Eye (tissue), 1 donor: ENCODE measurements at places on chromosomes 4 and X.

- no peak for DNase-seq
These were observed 43.8 kb downstream of the ADGRA3 start for GRCh38 chr4:22471999-22472461.

GRCh38 chr4:89661173-89661899 lies 175.6 kb downstream of the SNCA start:
- peak; percentile 6 for DNase-seq

DNA sequence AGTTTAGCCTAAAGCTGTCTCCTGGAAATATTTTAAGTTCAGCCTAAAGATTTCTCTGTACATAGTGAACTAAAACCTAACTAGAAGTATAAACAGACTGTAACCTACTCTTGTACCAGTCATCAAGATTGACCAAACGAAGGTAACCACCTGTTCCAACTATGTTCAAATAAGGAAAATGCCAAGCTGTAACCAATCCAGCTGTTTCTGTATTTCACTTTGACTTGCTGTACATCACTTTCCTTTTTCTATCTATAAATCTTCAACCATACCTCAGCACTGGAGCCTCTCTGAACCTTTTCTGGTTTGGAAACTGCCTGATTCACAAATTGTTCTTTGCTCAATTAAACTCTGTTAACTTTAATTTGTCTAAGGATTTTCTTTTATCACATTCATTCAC lies 3.1 kb upstream of the CYSLTR1 start:
- no peak for DNase-seq

GRCh38 chr4:7045961-7046921 lies 3.1 kb downstream of the TADA2B start:
- DNase-seq: no peak

GRCh38 chrX:150547375-150548115 lies 20.9 kb upstream of the MTM1 start:
- DNase-seq: peak; percentile 74

GRCh38 chr4:109690690-109691410 lies 12.4 kb downstream of the CASP6 start:
- no peak for DNase-seq

DNA sequence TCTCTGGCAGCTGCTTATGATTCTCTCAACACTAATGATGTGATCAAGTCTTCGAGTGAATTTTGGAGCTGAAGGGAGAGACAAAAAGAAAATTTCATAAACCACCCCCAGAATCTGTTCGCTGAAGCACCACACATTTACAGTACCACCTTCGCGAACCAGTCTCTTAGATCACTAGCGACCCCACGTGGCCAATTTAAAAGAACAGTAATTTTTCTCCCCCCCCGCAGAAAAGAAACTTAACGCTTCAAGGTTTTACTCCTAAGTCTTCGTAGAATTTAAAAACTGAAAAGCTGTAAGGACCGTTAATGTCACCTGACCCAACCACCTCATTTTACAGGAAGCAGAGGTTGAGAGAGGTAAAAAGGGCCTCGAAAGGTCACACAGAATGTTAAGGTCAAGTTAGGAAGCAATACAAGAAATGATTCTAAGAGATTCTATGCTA lies 187.5 kb downstream of the QDPR start:
- DNase-seq: peak; percentile 86

- DNase-seq: no peak
These were observed 7.6 kb upstream of the NKX1-1 start for GRCh38 chr4:1413687-1414479.

GRCh38 chr4:112290341-112290740 lies 4.6 kb upstream of the TIFA start:
- DNase-seq: no peak

GRCh38 chrX:40933132-40933705 lies 152.0 kb upstream of the USP9X start:
- peak; percentile 64 for DNase-seq

DNA sequence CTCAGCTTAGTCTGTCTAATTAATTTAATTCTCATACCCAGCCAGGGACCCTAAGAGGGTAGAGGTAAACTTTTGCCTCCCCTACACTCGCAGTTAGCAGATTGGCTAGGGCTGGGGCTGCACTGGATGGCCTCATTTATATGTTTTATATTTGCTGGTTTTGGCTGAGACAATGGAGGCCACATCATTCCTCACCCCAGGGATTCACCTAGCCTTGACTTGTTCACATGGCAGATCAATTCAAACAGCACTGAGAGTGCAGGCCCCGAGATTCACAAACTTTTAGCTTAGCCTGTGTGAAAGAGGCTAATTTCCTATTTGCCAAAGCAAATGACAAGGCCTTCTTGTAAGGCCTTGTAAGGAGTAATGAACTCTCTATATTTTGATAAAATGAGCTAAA lies 844.4 kb downstream of the ARAP2 start:
- peak; percentile 6 for DNase-seq

GRCh38 chr4:38144031-38144430 lies 183.8 kb downstream of the PTTG2 start:
- peak; percentile 76 for DNase-seq

DNA sequence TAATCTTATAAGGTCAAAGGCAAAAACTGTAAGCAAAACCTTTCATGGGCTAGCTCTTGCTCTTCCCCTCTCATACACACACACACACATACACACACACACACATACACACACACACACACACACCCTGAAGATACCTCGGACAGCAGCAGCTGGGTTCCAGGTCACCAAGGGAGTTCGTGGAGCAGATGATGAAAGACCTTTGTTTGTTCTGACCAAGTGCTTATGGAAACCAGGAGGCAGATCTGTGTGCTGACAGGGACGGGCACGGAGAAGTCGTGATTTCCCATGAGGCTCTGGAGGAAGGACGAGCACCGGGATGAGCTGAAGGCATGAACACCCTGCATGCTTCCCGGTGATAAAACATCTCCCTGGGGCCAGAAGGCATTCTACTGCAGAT lies 35.4 kb upstream of the CRMP1 start:
- peak; percentile 60 for DNase-seq

DNA sequence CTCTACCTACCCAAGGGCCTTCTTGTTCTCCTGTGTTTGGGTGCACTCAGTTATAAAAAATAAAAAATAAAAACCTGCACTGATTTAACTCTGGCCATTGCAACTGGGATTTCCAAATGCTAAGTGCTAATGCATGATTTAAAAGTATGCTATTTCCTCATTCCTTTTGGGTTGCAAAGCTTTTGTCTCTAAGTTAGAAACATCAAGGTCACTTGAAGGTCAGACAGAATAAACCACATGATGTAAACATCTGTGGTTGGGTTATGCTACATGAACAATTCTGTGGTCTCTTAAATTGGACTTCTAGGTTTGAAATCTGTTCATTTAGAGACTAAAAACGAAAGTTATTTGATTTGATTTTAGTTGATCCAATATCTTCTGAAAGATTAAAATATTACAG lies 1547.4 kb upstream of the TENM3 start:
- no peak for DNase-seq

DNA sequence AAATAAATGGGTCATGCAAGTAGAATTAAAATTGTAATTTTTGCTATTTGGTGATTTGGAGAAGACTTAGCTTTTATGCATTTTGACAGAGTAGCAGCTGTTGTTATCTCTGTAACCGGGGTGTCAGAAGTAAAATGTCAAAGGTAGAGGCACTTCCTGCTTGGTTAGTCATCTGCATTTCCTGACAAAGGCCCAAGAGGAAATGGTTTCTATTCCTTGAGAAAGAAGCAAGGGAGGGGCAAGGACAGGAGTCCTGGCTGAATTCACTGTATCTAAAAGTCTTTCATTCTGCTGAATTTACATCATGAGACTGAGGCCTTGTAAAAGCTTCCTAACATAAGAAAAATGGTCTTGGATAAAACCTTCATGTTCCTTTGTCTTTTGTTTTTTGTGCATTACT lies 550.9 kb upstream of the BOD1L1 start:
- DNase-seq: no peak

DNA sequence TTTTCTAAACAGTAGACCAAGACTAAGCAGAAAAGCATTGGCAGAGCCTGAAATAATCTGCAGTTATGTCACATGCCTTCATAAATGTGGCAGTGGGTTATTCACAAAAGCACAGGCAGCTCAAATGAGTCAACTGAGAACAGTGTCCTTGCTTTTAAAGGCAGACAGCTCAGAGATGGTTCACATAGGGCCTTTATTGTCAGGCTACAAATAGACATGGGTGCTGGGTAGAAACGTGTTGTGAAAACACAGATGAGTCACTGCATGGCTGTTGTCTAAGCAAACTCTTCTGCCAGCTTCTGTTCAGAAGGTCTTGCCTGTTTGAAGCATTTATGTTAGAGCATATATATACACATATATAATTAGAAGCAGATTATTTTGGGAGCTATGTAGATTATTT lies 118.0 kb downstream of the SLC4A4 start:
- no peak for DNase-seq

DNA sequence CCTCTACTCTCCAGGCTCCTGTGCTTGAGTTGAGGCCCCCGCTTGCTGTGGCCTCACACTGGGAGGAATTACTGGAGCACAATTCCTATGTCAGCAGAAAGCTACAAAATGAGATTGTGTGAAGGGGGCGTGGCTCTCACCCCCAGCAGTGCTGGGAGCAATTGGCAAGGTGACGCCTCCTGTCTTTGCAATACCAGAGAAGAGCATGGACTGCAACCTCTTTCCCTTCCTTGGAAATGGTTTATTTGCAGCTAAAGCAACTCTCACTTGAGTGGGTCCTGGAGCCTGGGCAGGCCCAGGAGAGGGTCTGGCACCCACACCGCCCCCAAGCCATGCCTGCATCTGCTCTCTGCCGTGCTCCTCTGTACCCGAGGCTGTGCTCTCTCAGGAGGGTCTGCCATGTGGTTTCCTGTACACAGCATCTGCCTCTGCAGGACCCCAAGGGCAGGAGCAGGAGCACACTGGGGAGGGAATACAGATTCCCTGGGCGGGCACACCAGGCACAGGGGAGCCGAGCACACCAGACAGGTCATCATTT lies 32.9 kb upstream of the HGFAC start:
- no peak for DNase-seq

- DNase-seq: no peak
These were observed 437.5 kb upstream of the FGF16 start for GRCh38 chrX:77009691-77010090.

DNA sequence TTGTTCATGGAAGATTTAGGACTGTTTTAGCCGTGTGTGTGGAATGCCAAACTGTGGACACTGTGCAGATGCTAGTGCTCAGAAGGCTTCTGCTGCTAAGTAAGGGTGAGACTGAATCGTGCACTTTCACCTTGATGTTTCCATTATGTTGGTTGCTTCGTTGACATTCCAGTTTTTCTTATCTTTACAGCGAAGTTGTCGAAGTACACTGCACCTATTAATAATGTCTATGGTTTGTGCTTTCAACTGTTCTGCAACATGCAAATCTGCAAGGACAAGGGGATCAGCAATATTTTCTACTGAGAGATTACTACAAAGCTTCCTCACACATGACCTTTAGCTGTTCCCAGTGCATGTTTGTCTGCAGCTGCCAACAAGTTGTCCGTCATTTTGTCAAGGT lies 67.7 kb downstream of the UGT2A3 start:
- no peak for DNase-seq

DNA sequence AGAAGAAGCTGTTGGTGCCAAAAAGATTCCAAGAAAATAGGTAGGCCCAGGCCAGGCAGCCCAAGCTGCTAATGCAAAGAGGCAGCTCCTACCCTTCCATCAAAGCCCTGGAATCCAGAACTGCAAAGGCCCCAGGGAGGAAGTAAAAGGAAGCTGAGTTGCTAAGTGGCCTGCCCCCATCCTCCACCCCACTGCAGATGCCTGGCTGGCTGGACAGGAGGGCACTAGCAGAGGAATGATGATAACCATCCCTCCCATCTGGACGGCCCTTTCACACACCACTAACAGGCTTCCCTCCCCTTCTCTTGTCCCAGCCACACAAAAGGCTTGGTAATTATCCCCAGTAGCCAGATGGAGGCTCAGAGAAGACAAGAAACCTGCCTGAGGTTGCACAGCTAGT lies 32.4 kb upstream of the PJA1 start:
- no peak for DNase-seq

DNA sequence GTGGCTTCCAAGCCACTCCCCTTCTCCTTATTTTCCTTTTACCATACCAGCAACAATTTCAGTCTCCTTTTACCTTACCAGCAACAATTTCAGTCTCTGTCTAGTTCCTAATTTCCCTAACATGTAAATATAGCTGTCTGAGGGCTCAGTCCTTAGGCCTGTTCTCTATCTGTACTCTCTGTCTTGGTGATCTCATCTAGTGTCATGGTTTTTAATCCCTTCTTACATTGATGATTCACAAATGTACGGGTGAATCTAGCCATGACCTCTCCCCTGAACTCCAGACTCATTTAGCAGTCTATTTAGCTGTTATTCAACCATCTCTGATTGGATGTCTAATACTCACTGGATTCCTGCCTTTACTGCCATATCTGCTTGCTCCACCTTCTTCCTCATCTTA lies 7.2 kb downstream of the IL15 start:
- DNase-seq: no peak

- DNase-seq: no peak
These were observed 136.2 kb upstream of the MED14 start for GRCh38 chrX:40871385-40872082.

- no peak for DNase-seq
These were observed 1.3 kb downstream of the YTHDC1 start for GRCh38 chr4:68348577-68348976.
